NCI-H1436 treated with DMSO at 0.1 percent for 48 hours (cell line): ENCODE measurements at places on chromosomes 12 and 14.

DNA sequence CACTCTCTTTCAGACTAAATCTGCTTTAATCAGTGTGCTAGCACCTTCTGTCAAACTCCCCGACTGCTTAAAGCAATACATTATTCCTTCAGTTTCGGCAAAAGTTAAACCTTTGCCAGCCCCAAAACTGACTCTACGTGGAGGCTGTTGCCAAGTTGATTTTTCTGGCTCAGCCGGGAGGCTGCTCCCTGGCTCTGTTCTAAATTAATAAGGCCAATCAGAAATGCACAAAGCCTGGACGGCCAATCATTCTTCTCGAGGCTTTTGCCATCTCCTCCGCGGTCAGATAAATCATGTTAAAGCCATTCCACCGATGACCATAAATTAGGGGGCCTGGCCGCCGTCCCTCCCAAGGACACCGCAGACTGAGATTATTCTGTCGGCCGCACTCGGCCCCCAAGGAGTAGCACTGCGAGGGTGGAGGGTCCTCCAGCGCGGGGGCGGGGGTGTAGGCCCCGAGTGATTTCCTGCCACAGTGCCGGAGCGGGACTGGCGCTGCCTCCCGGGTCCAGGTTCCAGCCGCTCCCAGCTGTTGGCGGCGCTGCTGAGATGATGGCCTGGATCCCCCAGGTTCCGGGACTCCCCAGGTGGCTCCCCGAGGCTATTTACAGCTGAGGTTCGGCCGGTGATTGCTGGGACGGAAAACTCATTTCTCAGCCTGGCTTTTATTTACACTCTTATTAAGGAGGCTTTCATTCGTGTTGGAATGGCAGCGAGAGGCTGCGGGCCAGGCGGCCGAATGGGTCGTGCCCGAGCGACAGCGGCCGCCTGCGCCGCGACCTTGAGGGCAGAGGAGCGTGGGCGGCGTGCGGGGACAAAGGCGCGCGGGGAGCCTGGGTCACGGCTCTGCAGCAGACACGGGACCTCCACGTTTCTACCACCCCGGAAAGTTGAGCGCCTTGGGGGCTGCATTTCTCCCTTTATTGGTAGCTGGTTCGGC is 165.1 kb downstream of the MON2 start:
- no peak for DNase-seq

- DNase-seq: no peak
These were observed 301.5 kb upstream of the ATP2B1 start for GRCh38 chr12:90010089-90010488.

GRCh38 chr14:22379727-22380126 is 209.3 kb downstream of the DAD1 start:
- no peak for DNase-seq

DNA sequence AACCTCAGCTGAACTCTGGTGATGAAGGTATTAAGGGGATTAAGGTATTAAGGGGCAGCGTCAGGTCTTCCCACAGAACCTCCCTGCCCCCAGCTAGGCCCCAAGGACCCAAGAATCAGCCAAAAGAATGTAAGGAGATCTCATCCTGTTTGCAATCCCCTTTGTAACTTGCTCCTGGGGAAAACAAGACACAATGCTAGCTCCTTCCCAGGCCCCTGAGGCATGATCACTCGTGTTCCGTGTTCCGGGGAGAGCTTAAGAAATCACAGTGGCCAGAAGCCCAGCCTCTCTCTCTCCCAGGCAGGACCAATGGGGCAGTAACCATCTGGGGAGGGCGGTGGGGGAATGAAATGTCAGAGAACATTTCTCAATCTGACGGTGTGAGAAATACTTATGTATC is 33.2 kb downstream of the PIGH start:
- DNase-seq: no peak

DNA sequence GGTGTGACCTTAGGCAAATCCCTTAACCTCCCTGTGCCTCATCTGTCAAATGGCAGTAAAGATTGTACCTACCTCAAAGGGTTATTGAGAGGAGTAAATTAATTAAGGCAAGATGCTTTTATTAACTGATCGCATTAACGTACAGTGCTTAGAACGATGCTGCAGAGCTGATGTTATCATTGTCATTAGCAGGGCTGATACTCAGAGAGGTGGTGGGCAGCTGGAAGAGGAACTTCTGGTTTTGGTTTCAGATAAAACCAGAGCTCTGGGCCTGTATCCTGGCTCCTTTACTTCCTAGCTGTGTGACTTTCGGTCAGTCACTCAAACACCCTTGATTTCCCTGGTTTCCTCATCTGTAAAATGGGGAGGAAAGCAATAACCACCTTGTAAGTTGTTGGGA is 55.1 kb downstream of the CALM1 start:
- no peak for DNase-seq

- no peak for DNase-seq
These were observed 1153.0 kb upstream of the TMEM132C start for GRCh38 chr12:127113945-127114344.

- no peak for DNase-seq
These were observed 56.9 kb downstream of the ACTN1 start for GRCh38 chr14:68922201-68922621.

GRCh38 chr14:30883508-30884294 is 9.3 kb downstream of the COCH start:
- DNase-seq: no peak

GRCh38 chr12:65631621-65632111 is 192.6 kb upstream of the HMGA2 start:
- no peak for DNase-seq

- DNase-seq: no peak
These were observed 357.1 kb upstream of the MGAT4C start for GRCh38 chr12:86613311-86613710.

DNA sequence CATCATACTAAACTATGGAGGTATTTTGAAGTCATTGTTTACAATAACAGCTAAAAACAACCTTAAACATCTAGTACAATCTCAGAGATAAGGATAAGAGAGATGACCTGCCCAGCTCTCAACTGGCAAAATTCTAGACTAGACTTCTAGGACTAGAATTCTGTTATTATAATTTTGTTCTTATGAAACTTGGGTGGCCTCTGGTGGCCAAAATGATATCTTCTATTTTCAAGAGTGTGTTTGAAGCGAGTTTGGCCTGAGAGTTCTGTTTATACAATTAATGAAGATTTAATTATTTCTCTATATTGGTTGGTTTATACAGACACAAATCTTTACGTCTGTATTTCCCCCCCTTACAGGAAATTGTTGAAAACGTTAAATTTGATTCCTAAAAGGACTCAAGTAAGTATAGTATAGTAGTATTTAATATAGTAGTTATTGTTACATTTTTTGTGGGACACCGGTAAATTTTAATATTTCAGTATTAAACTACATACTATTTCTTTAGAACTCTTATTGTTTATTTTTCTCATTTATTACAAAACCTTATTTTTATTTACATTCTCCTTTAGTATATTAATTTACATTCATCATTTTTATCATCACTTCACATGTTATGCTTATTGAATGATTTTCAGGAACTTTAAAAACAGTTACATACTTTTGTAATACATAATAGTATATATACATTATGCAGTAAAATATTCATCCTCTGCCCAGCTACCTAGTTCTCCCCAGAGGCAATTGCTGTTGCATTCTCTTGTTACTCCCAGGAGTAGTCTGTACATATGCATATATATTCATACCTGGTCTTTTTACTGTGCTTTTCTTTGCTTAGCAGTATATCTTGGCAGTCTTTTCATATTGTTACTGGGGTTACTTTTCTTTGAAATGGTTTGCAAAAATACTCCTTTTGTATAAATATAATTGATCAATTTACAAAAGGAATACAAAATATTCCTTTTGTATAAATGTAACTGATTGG is 6.6 kb downstream of the PPHLN1 start:
- peak; percentile 10 for DNase-seq

GRCh38 chr12:4424422-4424821 is 21.2 kb downstream of the FGF6 start:
- no peak for DNase-seq

- DNase-seq: no peak
These were observed 10.3 kb downstream of the KIF26A start for GRCh38 chr14:104148433-104149277.

GRCh38 chr12:53523131-53523530 is 15.8 kb upstream of the NPFF start:
- DNase-seq: no peak

- no peak for DNase-seq
These were observed 88.4 kb upstream of the DCD start for GRCh38 chr12:54736549-54736948.

- DNase-seq: no peak
These were observed 90.6 kb upstream of the FRMD6 start for GRCh38 chr14:51561141-51561540.

DNA sequence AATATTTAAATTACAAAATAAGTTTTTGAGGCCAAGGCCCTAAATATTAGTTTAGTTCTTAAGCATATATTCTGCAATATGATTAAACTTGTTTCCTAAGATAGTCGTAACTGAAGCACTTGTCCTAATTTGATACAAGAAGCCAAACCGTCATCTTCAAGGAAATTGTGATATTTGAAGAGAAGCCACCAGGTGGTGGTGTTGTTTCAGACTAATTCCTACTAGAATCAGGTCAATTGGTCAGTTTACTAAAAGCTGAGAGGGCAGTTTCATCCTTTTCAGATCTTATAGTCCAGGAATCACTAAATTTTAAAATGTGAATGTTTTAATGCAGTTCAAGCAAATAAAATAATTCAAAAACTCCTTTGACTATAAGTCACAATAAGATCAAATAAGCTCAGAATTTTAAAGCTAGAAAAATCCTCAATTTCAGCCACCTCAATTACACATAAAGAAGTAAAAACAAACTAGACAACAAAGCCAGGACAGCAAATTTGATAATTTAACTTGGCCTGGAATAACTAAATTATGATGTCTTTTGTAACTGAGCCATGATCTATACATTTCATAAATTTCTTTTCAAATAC is 7.1 kb upstream of the ARL1 start:
- DNase-seq: no peak

DNA sequence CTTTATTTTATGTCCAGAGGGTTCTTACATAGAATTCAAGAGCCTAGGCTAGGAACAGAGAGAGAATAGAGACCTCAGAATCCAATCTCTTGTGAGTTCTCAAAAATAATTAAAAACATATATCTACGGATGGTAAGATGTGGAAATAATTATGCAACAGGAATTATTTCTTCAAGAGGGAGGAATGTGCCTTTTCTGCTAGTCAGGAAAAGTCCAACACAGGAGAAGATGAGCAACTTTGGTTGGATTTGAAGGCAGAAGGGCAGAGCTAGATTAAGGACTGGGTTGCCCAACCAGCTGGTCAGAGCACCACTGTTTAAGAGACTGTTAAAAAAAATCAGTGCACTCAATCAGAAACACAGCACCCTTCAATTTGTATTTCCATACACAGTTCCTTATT is 365.5 kb downstream of the ETNK1 start:
- no peak for DNase-seq

DNA sequence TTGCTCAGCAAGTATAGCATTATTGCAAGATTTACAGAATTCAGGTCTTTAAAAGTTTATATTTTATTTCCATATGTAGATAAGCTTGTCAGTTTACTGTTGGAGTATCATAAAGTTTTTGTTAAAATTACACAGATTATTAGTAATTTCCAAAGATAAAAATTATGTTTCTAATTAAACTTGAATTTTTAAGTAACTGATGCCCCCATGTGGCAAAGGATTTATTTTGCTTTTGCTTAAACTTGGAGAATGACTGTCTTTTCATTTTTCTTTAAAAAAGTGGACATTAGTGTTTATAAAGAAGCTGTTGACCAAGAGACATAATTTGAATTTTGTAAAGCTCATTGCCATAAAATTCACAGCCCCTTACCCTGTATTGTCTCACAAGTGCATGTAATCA is 45.8 kb downstream of the ETNK1 start:
- DNase-seq: no peak

- DNase-seq: no peak
These were observed 690.5 kb downstream of the C12orf50 start for GRCh38 chr12:87338681-87339080.

GRCh38 chr14:53620317-53620716 is 336.3 kb downstream of the BMP4 start:
- no peak for DNase-seq

- DNase-seq: no peak
These were observed 102.2 kb upstream of the USP15 start for GRCh38 chr12:62158013-62158412.
